Activated CD4-positive, alpha-beta T cell treated with anti-CD3 and anti-CD28 coated beads, Interleukin-2, amount 10 ng/mL, durations not matched to agents 7 days and 5 days (primary cell): ENCODE measurements at places on chromosomes 2 and 18. TPM values are rescaled to one million over a fixed set of nuclear protein-coding genes. Genes with fewer than 3 reads are reported as not detected.

MCFD2 gene
- 48.3 TPM for total RNA-seq

SERPINB12 gene
- total RNA-seq, result not detected

C2orf81 gene
- 3.0 TPM for total RNA-seq

HOXD4 gene
- not detected for total RNA-seq

LRRTM4 gene
- total RNA-seq, result not detected

OSBPL6 gene
- total RNA-seq, result 0.35 TPM
